ENCODE measurements at places on chromosomes 5 and 9.
A peak's percentile ranks its signal among the peaks of the same experiment; 100 is the strongest.

GRCh38 chr5:4019009-4019769 lies 423.6 kb downstream of the IRX1 start:
- DNase-seq, result peak; percentile 8

DNA sequence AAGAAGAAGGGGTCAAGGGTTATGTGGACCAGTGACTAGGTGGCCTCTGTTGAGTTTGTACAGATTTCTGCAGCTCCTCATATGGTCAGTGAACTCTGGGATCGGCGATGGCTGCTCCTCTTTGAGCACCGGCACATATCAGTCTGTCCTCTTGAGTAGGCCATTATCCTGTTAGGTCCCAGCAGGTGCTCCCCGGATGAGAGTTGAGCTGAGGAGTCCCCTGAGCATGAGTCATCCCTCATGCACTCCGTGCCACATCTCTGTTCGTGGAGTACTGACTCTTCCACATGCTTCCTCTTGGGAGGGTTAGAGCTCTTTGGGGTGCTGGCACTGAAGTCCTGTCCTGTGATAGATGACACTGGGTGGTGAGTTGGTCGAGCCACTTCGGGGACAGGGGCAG lies 143.7 kb downstream of the PTTG1 start:
- DNase-seq, result no peak

- DNase-seq, result peak; percentile 33
Observed at GRCh38 chr5:122076669-122077365, 1.2 kb downstream of the LOX start.

DNA sequence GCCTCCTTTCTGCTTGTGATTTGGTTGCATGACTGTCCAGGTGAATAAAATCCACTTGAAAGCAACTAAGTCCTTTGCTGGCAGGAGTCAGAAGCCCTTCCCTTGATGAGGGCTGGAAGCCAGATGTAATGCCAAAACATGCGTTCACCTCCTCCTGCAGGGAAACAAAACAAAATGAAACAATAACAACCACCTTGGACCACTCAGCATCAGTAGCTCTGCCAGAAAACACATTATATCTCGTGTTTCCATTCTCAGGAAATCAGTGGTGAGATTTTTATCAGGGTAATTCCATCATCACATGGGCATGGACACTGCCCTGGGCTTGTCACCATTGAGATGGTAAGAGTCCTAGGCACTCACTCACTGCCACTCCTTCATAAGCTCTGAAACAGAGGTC lies 350.3 kb upstream of the ACTBL2 start:
- no peak for DNase-seq

GRCh38 chr9:89284076-89284475 lies 26.9 kb upstream of the CKS2 start:
- no peak for DNase-seq
